Cardiac fibroblast (primary cell): ENCODE measurements at places on chromosomes 16 and 17.

GRCh38 chr16:8714174-8714573 lies 39.8 kb downstream of the ABAT start:
- DNase-seq, result no peak

DNA sequence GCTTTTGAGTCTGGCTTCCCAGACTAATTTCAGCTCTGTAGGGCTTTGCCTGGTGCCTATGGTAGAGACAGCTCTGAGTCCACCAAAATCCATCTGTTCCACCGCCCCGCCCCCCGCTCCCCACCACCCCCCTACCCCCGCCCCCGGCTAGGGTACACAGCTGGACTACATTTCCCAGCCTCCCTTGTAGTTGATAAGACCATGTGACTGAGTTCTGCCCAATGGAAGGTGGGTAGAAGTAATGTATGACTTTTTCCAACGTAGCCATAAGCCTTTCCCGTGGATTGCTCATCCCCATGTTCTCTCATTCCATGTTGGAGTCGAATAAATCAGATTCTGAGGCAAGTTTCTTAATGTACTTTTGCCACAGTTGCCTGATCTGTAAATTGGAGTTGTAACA lies 786.7 kb upstream of the EEF2KMT start:
- no peak for DNase-seq

DNA sequence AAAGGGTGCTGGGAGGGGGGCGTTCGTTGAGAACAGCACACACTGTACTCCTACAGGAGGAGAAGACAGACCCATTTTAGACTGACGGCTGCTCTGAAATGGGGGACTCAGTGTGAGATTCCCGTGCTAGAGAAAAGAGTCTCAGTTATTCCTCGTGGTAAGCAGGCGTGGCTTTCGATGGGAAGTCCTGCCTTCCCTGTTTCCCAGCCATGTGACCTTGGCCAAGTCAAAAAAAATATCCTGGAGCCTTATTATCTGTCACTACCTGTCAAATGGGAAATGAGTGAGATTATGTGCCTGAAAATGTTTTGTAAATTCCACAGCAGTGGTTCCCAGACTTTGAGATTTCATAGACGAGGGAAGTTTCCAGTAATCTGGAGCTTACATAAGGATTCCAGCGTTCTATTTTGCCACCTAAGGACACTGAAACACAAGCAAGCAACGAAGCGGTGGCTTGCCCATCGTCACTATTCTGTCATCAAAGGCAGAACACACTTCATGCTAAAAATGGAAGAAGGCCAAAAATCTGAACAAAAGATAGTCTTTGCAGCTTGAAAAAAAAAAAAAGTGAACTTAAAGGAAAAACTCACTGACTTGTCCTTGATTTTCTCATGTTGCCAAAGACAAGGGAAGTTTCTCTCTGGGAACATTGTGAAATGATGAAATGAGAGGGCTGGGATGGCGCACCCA lies 253.4 kb upstream of the RPL38 start:
- DNase-seq, result no peak

DNA sequence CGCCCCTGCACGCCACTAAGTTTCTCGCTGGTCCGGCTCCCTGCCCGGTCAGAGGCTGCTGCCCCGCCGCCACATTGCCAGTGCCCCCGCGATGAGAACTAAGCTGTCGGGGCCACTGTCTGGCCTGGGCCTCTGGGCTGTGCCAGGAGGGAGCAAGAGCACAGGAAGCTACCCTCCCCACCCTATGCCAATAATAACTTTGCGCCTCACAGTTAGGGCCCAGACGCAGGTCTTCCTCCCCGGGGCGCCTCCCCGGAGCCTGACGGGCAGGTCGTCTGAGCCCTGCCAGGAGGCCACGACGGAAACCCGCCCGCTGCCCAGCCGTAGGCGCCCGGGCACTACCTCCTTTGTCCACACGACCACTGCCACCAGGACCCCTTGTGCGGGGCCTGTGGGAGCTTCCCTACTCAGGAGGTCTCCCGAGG lies 1.5 kb downstream of the ZFPM1 start:
- no peak for DNase-seq

DNA sequence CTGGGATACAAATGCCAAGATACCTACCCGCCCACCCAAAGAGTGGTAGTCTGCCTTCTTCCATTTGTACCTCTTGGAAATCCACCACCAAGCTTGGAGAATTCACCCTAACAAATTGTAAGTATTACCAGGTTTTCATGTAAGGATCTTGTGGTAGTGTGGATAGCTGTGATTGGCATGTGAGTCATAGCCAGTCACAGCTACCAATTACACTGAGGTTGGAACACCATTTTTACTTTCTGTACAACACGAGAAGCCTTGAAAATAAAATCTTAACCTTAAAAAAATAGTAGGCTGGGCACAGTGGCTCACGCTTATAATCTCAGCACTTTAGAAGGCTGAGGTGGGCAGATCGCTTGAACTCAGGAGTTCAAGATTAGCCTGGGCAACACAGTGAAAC lies 18.5 kb upstream of the SLC35G3 start:
- DNase-seq, result no peak
